ENCODE measurements at places on chromosomes 7 and 10.

DNA sequence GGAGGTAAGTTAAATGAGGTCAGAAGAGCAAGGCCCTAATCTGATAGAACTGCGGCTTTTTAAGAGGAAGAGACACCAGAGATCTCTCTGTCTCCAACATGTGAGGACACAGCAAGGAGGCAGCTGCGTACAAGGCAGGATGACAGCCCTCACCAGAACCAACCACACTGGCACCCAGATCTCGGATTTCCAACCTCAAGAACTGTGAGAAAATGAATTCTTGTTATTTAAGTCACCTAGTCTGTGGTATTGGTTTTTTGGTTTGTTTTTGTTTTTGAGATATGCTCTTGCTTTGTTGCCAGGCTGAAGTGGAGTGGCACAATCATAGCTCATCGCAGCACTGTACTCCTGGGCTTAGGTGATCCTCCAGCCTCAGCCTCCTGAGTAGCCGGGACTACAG lies 127.2 kb downstream of the DLG5 start:
- no peak for DNase-seq

- DNase-seq = no peak
These were observed 6.3 kb upstream of the ARHGAP22 start for GRCh38 chr10:48611133-48611532.

GRCh38 chr7:126286317-126286716 lies 966.4 kb downstream of the GRM8 start:
- no peak for DNase-seq

- DNase-seq = no peak
These were observed 13.5 kb upstream of the BAIAP2L1 start for GRCh38 chr7:98414205-98414900.

GRCh38 chr10:78619896-78620295 lies 448.9 kb upstream of the ZMIZ1 start:
- DNase-seq = no peak

GRCh38 chr7:15586266-15586665 lies 24.5 kb upstream of the AGMO start:
- no peak for DNase-seq

- DNase-seq = no peak
These were observed 67.4 kb downstream of the HHEX start for GRCh38 chr10:92757066-92757710.

GRCh38 chr10:17214526-17214925 lies 13.1 kb upstream of the TRDMT1 start:
- no peak for DNase-seq

DNA sequence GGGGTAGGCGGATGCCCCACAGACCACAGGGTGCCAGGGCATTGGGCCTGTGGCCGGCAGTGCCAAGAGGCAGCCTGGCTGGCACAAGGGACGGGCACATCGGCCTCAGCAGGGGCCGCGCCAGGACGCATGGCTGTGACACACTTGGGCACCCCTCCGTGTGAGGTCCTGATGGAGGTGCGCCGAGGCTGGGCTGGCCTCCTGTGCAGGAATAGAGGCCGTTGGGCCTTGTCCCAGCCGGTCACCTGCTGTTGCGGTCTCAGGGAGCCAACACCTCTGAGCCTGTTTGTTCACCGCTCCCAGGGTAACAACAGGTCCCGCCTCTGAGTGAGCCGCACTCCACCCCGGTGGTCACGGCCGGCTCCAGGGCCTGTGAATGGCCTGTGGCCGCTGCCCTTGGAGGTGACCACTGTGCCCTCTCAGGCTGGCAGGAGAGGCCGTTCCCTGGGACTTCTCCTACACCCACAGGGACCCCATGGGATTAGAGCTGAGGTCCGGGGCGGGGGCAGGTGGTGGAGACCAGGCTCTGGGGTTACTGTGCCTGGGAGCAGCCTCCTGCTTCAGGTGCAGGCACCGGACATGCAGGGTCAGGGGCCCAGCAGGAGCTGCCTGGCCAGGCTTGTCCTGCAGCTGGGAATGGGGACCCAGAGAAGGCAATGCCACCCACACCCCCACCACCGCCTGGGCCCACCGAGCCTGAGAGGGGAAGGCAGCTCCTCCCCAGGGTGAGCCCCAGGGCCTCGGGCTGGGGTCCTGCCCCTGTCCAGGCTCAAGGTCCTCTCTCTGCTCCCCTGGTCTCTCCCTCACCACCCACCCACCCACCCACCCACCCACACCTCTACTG lies 12.0 kb downstream of the PWWP2B start:
- DNase-seq = no peak

GRCh38 chr7:151875942-151876898 lies 695 bp downstream of the PRKAG2 start:
- DNase-seq = no peak
